SJCRH30 (cell line): ENCODE measurements at places on chromosomes 5 and 9. TPM values are rescaled to one million over a fixed set of nuclear protein-coding genes. Genes with fewer than 3 reads are reported as not detected.

Gene TAS2R1
- total RNA-seq: not detected in 2 replicates

DNA sequence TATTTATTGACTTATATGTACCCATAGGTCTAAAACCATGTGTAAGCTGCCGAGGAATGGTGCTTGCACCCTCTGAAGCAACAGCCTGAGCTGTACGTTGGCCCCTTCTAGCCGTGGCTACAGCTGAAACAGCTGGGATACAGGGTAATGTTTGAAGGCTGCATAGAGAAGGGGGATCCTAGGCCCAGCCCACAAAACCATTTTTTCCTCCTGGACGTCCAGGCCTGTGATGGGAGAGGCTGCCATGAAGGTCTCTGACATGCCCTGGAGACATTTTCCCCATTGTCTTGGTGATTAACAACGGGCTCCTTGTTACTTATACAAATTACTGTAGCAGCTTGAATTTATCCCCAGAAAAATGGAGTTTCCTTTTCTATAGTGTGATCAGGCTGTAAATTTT, 244.7 kb downstream of the COMMD10 start:
- no peak overlapping the region for H3K27ac ChIP-seq
- no peak for DNase-seq
- H3K4me1 ChIP-seq: no peaks in the 10 kb centered on the region
- no peak overlapping the region for H3K4me3 ChIP-seq
- H3K27me3 ChIP-seq: no peaks in the 10 kb centered on the region

Gene CD72
- total RNA-seq: not detected in 2 replicates

DNA sequence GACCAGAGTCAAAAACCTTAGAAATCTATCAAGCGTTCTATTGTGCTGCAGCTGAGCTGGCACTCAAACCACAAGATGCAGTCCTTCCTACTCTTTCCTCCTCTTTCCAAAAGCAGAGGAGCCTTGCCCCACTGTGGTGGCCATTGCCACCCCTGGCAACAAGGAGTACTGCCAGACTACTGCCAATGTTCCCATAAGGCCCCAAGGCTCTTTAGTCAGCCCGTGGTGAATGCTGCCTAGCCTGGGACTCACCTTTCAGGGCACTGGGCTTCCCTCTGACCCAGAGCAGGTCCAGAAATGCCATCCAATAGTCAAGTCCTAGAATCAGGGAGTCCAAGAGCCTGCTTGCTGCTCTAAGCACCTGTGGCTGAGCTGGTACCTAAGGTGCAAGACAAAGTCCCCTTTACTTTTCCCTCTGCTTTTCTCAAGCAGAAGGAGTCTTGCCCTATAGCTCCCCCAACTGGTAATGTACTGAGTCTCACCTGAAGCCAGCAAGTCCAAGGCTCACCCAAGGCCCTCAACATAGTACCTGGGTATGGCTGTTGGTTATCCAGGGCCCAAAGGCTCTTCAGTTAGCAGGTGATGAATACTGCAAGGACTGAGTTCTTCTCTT, 219.4 kb downstream of the ATPSCKMT start:
- DNase-seq: no peak
- H3K4me1 ChIP-seq: no peaks in the 10 kb centered on the region
- no peaks in the 10 kb centered on the region for H3K36me3 ChIP-seq
- H3K27me3 ChIP-seq: no peaks in the 10 kb centered on the region
- H3K4me3 ChIP-seq: no peak overlapping the region

Gene IFNA21
- total RNA-seq: not detected in 2 replicates

DNA sequence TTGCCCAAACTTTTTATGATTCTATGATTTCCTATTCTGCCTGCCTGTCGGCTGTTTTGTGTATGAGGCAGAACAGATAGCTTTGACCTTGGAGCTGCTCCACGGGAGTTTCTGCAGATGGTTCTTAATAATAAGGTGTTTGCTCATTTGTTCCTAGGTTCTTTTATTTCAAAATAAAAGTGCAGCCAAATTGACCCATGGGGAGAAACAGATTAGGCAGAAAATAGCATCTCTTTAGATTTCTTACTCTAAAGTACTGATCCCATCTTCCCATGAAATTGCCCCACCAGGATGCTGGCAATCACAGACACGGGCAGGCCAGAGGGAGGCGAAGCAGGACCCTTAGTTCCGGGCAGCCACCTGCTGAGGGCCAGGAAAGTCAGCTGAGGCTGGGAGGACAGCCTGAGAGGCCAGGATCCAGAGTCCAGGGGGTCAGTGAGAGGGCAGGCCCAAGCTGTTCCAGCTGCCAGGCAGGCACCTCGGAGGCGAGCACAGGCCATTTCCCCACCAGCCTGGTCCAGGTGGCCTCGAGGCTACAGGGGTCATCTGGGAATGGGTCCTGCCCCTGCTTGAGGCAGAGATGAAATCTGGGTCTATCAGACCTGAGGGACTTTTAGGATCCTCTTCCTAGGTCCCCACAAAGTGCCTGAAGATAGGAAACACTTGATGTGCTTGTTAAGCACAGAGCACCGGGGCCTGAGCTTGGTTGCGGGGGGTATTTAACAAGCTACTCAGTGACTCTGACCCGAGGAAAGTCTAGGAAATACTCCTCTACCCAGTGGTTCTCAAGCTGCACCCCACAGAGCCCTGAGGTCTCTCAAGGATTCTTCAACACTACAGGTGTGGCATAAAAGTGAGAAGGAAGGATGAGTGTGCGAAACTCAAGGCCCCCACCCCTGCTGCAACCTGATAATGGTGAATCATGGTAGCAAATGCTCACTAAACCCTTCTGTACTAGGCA, 145.4 kb downstream of the CMYA5 start:
- H3K27me3 ChIP-seq: no peaks in the 10 kb centered on the region
- H3K36me3 ChIP-seq: no peaks in the 10 kb centered on the region
- H3K4me3 ChIP-seq: no peak overlapping the region
- DNase-seq: no peak
- H3K27ac ChIP-seq: no peak overlapping the region

Gene PCDHGA9
- 1.8 and 2.3 TPM in 2 replicates for total RNA-seq

Gene MYOZ3
- 0.02 TPM in 1 of 2 replicates, not detected in the other for total RNA-seq

- no peaks in the 10 kb centered on the region; the same call in 1 of the 2 replicates for H3K4me1 ChIP-seq
- peaks cover 33% of the 10 kb centered on the region for H3K36me3 ChIP-seq
- DNase-seq: no peak
- no peaks in the 10 kb centered on the region for H3K27me3 ChIP-seq
These were observed 4.5 kb downstream of the AK6 start for GRCh38 chr5:69364850-69365249.

- no peak overlapping the region for H3K27ac ChIP-seq
- no peaks in the 10 kb centered on the region for H3K27me3 ChIP-seq
- H3K4me3 ChIP-seq: no peak overlapping the region
These were observed 430.8 kb downstream of the ARHGEF28 start for GRCh38 chr5:74056789-74057164.
